ENCODE measurements at places on chromosomes 7 and 10.

DNA sequence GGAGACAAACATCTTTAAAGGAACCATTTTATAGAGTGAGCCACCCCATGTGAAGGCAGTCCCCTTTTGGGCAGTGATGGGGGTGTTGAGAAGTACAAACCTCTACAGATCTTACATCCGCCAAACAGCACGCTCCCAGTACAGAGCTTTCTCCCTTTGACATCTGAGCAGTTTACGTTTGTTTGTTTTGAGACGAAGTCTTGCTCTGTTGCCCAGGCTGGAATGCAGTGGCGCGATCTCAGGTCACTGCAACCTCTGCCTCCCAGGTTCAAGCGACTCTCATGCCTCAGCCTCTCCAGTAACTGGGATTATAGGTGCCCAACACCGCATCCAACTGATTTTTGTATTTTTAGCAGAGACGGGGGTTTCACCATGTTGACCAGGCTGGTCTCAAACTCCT lies 128.9 kb downstream of the CCDC3 start:
- H3K36me3 ChIP-seq, result no peaks in the 10 kb centered on the region
- H3K4me3 ChIP-seq, result no peak overlapping the region
- no peak overlapping the region for H3K27ac ChIP-seq
- no peaks in the 10 kb centered on the region for H3K27me3 ChIP-seq
- H3K4me1 ChIP-seq, result no peaks in the 10 kb centered on the region

DNA sequence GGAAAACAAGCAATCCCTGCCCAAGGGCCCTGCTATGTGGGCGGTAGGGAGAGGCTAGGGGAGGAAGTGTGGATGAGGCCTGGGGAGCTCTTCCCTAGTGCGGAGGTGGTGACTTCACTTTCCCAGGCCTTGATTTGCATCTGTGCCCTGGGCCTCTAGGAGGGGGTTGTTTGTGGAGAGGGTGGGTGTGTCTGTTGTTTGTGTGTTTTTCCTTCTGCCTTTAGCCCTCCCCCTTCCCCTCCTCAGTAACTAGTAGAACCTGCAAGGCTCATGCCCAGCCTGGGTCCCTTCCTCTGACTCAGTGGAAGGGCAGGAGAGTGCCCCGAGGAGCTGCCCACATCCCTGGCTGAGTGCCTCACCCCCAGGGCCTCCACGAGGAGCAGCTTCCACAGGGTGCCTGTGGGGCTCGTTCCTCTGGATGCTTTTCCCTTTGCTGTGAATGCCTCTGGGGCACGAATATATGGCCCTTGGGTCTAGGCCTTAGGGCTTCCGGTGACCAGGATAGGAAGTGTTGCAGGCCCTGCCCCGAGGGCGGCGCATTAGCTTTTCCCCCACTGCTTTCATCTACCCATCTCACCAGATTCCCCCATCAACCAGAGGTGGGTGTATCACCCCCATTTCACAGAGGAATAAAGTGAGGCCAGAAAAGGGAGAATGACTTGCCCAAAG lies 89.4 kb upstream of the DUSP5 start:
- peak; percentile 94 for DNase-seq
- no peak overlapping the region for H3K4me3 ChIP-seq
- peaks cover 49% of the 10 kb centered on the region for H3K4me1 ChIP-seq
- H3K27me3 ChIP-seq, result no peaks in the 10 kb centered on the region

DNA sequence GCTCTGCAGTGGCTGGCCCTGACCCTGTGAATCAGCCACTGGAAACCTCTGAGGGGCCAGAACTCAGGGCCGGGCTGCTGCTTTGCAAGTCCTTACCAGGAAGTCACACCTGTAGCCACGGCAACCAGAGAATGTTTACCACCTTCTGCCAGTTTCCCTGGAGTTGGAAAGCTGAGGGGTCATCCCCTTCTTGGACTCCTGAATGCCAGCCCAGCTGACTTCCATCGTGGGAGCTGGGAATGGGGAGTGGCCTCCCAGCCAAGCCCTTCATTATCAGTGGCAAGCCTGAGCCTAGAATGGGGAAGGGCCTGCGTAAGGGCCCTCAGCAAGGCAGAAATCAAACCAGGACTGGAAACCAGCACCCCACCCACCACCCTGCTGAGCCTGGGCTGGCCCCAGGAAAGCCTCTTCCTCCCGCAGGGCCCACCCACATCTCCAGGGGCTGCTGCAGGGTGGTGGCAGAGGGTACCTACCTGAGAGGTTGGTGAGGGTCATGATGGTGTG lies 6.5 kb upstream of the CRHR2 start:
- no peaks in the 10 kb centered on the region for H3K4me1 ChIP-seq
- H3K36me3 ChIP-seq, result no peaks in the 10 kb centered on the region
- no peak for DNase-seq
- peaks cover 27% of the 10 kb centered on the region for H3K27me3 ChIP-seq
- H3K4me3 ChIP-seq, result no peak overlapping the region
- H3K27ac ChIP-seq, result no peak overlapping the region

DNA sequence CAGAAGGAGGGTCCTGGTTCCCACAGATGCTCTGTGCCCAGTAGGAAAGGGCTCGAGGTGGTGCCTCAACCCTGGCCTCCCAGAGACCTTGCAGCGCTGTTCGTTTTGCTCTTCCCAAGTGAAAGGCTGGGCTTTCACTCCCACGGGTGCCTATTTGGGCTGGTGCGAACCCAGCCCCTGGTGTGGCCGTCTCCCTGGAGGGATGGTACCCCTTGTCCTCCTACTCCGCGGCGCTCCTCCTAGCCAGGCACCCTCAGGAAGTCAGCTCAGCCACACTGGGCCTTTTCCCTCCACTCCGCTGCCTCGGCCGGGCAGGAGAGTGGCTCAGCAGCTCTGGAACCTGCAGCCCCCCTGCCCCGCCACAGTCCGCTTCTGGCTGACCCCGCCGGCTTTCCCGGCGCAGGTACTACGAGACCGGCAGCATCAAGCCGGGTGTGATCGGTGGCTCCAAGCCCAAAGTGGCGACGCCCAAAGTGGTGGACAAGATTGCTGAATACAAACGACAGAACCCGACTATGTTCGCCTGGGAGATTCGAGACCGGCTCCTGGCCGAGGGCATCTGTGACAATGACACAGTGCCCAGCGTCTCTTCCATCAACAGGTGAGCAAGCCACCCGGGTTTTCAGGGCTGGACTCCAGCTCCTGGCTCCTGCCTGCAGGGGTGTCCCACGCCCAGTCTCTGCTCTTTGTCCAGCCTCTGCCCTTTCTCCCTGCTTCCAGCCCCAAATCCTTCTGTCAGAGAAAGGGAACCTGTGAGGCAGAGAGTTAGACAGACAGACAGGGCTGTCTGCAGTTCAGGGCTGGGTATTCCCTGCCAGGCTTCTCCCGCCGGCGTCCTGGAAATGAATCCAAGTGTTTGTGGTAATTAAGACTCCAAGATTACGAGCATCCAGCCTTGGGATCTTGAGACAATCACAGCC lies 5.2 kb downstream of the PAX2 start:
- H3K4me3 ChIP-seq, result no peak overlapping the region
- DNase-seq, result no peak
- H3K36me3 ChIP-seq, result no peaks in the 10 kb centered on the region
- H3K4me1 ChIP-seq, result no peaks in the 10 kb centered on the region
- peaks cover 100% of the 10 kb centered on the region for H3K27me3 ChIP-seq
- no peak overlapping the region for H3K27ac ChIP-seq

GRCh38 chr10:49151025-49151445 lies 17.2 kb upstream of the FAM170B start:
- H3K27me3 ChIP-seq, result peaks cover 69% of the 10 kb centered on the region
- H3K4me3 ChIP-seq, result no peak overlapping the region
- no peak overlapping the region for H3K27ac ChIP-seq
- no peaks in the 10 kb centered on the region for H3K4me1 ChIP-seq
- DNase-seq, result no peak

DNA sequence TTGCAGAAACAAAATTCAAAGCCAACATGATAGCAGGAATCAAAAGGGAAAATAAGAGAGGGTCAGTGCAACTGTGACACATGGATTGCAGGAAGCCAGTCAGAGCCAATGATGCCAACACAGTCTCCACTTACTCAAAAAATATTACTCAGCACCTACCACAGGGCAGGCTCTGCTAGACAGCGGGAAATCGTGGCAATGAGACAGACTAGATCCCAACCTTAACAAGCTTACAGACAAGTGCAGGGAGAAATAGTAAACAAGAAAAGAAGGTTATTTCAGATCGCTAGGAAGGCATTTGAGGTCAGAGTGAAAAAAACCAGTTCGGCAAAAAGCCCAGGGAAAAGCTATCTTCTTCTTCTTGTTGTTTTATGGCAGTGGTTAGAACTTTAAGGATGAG lies 45.2 kb upstream of the NPFFR1 start:
- H3K4me3 ChIP-seq, result no peak overlapping the region
- H3K4me1 ChIP-seq, result peaks cover 33% of the 10 kb centered on the region
- H3K36me3 ChIP-seq, result peaks cover 5% of the 10 kb centered on the region

- no peak for DNase-seq
- peaks cover 32% of the 10 kb centered on the region for H3K4me1 ChIP-seq
- peaks cover 22% of the 10 kb centered on the region for H3K36me3 ChIP-seq
- no peak overlapping the region for H3K27ac ChIP-seq
- H3K4me3 ChIP-seq, result no peak overlapping the region
- H3K27me3 ChIP-seq, result no peaks in the 10 kb centered on the region
These were observed 23.0 kb downstream of the SMURF1 start for GRCh38 chr7:99120916-99121315.

DNA sequence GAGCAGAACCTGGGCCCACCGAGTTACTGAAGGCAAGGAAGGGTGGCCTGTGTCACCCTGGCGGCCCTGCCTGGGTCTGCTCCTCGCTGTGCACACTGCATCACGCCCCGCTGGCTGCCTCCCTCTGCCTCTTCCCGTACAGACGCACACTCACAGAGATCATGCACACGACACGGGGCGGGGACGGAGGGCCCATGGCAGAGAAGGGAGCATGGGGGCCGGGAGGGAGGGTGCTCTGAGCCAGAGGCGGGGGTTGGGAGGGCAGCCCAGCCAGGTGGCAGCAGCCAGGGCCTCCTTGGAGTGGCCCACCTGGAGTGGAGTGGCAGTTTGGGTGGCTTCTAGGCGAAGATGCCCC lies 16.6 kb downstream of the BUD23 start:
- peaks cover 62% of the 10 kb centered on the region for H3K36me3 ChIP-seq
- H3K4me3 ChIP-seq, result no peak overlapping the region
- no peaks in the 10 kb centered on the region for H3K27me3 ChIP-seq
- peaks cover 9% of the 10 kb centered on the region for H3K4me1 ChIP-seq
- no peak overlapping the region for H3K27ac ChIP-seq

- H3K4me1 ChIP-seq, result no peaks in the 10 kb centered on the region
- H3K27me3 ChIP-seq, result 0 out of 2 replicates have a peak, but pooled peaks cover 5% of the 10 kb centered on the region
- H3K36me3 ChIP-seq, result no peaks in the 10 kb centered on the region
These were observed 111.3 kb upstream of the FOXP2 start for GRCh38 chr7:114303301-114303700.

DNA sequence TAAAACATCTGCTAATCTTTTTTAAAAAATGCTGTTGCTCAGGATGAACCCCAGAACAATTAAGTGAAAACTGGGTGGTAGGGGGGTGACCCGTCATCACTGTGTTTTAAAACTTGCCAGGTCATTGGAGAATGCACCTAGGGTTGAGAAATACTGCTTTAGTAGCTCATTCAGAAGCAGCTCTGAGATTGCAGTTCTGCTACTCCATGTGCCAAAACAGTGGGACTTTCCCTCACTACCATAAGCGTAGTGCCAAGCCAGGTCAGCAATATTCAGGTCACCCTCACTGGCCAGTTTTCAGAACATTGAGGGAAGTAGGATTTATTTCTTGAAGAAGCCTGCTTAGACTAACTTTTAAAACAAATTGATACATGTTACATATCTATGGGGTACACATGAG lies 5.2 kb downstream of the STEAP2 start:
- peaks cover 12% of the 10 kb centered on the region for H3K4me1 ChIP-seq
- no peak for DNase-seq
- no peak overlapping the region for H3K27ac ChIP-seq
- no peaks in the 10 kb centered on the region for H3K36me3 ChIP-seq
- H3K27me3 ChIP-seq, result no peaks in the 10 kb centered on the region
- no peak overlapping the region for H3K4me3 ChIP-seq

GRCh38 chr10:111128331-111129180 lies 51.7 kb downstream of the ADRA2A start:
- H3K4me3 ChIP-seq, result no peak overlapping the region
- H3K4me1 ChIP-seq, result no peaks in the 10 kb centered on the region
- DNase-seq, result peak; percentile 39
- H3K27ac ChIP-seq, result no peak overlapping the region

- no peaks in the 10 kb centered on the region for H3K36me3 ChIP-seq
- H3K4me1 ChIP-seq, result peaks cover 15% of the 10 kb centered on the region
- H3K27ac ChIP-seq, result no peak overlapping the region
- DNase-seq, result no peak
These were observed 4.1 kb downstream of the COL1A2 start for GRCh38 chr7:94398841-94399240.

GRCh38 chr7:120949393-120949911 lies 1.1 kb upstream of the ING3 start:
- H3K27ac ChIP-seq, result peak overlapping the region; percentile 11
- H3K27me3 ChIP-seq, result no peaks in the 10 kb centered on the region
- peaks cover 17% of the 10 kb centered on the region for H3K4me1 ChIP-seq
- DNase-seq, result peak; percentile 48
- H3K4me3 ChIP-seq, result peak overlapping the region; percentile 93

- H3K4me1 ChIP-seq, result no peaks in the 10 kb centered on the region
- no peak for DNase-seq
- peaks cover 6% of the 10 kb centered on the region for H3K36me3 ChIP-seq
These were observed 15.4 kb downstream of the SEC61G start for GRCh38 chr7:54743580-54743979.

DNA sequence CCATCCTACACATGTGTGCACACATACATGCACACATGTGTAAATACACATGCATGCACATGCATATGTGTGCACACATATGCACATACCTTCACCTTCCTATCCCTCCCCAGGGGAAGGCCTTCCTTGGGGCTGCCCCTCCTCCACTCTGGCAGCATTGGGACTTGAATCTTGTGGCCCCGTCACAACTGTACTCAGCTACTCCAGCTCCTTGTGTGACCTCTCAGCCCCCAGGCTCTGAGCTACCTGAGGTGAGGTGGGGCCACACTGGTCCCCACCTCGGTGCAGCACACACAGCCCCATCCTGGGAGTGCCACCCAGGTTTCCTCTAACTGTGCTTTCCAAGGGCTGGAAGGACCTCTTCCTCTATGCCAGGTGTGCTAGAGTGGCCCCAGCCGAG lies 116.0 kb downstream of the LHPP start:
- no peaks in the 10 kb centered on the region for H3K36me3 ChIP-seq
- H3K27me3 ChIP-seq, result no peaks in the 10 kb centered on the region
- H3K4me1 ChIP-seq, result no peaks in the 10 kb centered on the region
- no peak overlapping the region for H3K4me3 ChIP-seq
- DNase-seq, result no peak

DNA sequence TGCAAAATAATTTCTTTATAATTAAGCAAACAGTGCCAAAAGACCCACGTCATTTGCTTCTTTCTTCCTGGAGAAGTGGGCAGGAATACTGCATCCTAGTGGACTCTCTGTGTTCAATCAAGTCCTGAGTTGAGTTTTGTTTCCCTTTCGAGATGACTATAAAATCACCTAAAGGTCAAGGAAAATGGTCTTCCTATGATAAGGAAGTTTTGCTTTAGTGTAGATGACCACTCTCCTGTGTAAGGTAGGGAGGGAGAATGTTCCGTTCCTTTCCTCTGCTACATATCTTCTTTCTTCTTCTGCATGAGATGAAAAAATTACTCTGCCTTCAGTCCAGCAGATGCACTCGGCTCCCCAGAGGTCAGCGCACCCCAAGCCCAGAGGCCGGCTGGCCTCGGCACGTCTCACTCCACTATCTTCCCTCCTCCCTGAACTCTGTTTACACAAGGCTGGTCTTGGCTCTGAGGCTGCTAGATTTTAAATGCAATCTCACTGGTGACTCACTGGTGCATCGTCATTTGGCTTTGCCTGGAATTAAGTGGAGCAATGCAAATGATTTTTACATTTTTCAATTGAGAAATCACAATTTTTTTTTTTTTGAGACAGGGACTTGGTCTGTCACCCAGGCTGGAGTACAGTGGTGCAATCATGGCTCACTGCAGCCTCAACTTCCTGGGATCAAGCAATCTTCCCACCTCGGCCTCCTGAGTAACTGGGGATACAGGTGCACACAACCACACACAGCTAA lies 18.6 kb upstream of the VDAC2 start:
- no peaks in the 10 kb centered on the region for H3K27me3 ChIP-seq
- H3K27ac ChIP-seq, result peak overlapping the region; percentile 52
- no peaks in the 10 kb centered on the region for H3K36me3 ChIP-seq
- H3K4me1 ChIP-seq, result peaks cover 46% of the 10 kb centered on the region
- H3K4me3 ChIP-seq, result peak overlapping the region; percentile 47
